IPS DF 19.7 (cell line): ENCODE measurements at places on chromosomes 5 and 9.

DNA sequence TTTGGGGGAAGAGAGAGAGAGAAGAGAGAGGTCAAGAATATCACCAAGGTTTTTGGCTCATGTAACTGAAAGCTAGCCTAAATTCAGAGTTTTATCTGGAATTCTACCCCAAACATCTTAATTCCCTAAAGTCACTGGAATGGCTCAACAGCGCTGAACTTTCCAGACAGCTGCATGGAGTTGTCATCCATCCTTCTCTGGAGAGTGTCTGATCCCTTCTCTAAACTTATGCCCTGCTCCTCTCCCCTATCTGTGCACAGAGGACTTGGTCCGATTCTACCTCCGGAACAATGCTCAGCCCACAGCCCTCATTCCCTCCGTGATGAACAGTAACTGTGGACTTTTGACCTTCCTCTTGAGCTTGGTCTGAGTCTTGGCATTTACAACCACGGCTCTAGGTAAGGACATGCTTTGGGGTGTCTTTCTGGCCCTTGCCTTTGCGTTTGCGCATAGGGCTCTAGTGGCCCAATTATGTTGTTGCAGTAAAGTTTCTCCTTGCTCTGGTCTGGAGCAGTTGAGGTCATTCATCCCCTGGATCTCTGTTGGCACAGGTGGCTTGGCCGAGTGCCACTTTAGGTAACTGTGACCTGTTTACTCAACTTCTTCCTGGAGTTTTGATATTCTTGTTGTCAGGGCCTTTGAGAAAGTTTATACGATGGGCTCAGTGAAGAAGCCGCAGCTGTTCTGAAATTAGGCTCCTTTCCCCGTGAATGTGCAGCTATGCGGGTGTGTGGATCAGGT lies 18.3 kb upstream of the CD180 start:
- no peak for DNase-seq

DNA sequence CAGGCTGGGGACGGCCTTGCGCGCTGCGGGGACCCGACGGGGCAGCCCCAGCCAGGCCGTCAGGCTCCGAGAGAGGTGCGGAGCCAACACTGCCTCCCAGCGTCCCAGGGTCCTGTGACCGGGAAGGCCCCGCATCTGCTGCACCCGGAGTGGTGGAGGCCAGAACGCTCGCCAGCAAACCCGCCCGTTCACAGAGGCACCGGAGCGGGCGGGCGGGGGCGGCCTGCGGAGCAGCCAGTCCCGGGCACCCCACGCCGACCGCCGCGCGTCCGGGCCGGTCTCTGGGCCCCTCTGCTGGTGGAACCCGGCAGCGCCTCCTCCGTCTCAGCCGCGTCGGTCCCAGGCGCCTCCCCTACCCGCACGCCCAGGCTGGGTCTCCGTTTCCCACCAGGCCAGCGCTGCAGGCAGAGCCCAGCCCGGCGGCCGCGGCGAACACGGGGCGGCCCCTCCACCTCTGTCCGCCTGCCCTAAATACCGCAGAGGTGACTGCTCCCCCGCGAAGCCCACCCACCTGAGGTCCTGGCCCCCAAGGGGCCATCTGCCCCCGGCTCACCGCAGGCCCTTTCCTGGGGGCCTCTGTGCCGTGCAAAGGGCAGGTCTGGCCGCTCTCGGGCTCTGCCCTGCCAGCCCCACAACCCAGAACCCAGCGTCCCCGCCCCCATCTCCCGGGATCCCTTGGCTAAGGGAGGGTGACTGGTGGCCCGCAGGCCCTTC lies 15.9 kb downstream of the EXD3 start:
- no peak for DNase-seq

DNA sequence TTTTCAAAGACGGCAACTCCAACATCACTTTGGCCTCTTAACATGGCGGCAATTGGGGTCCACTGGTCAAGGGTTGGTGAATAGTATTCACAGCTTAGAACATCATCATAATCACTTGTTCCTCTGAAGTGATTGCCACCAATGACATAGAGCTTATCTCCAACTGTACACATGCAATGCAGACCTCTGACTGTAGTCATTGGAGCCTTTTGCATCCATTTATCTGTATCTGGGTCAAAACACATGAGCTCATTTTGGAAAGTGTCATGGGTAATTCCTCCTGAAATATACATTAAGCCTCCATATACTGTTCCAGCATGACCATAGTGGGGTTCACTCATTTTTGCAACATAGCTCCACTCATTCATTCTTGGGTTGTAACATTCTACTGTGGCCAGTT lies 2.0 kb downstream of the KLHL9 start:
- no peak for DNase-seq

DNA sequence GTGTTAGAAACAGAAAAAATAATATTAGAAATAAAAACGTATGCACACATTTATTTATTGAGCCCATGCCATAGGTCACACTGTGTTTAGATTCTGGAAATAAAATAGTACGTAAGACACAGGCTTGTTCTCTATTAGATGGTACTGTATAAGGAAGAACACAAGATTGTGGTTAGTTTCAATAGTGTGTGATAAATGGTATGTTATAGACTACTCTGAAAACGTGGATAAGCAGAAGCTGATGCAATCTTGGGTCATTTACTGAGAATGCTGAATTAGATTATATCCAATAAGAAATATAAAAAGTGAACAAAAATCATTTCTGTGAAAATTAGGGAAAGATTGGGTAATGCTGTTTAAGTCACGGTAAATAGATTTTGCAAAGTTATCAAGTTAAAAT lies 1456.4 kb upstream of the ACO1 start:
- DNase-seq, result no peak

GRCh38 chr9:123119566-123119965 lies 86.1 kb downstream of the GPR21 start:
- no peak for DNase-seq
